ENCODE measurements at places on chromosomes 5 and 9.

GRCh38 chr5:65108786-65109743 is 340.3 kb downstream of the CWC27 start:
- no peak for DNase-seq

DNA sequence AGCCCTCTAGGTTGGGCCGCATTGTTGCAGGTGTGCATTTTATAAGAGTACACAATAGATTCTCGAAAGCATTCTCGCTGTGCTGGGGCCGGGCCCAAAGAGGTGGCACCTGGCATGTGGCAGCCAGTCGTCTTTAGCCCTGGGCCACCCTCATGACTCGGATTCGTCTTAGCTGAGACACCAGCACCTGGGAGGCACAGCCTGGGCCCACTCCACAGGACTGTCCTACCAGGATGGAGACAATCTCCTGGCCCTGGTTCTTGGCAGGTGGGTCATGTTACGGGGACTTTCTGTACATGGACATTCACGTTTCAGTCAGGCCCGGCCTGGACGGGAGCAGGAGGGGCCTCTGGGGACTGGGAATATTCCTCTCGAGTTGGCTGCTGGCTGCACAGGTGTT is 212.5 kb downstream of the FANCC start:
- DNase-seq = no peak

DNA sequence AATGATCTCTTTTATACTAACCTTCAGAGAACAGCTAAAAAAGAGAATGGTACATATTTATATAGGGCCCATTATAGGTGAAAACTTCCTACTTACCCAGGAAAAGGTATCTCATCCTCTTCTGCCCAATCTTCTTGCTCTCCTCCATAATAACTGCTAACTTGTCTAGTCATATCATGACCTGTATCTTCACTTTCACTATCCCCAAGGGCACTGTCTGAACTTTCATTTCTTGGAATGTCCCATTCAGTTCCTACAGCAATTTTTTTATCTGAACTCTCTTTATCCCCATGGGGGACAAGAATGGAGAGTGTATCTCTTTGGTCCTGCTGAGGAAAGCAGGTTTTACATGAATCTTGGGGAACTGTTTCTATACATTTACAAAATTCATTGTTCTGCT is 36.4 kb upstream of the RAPGEF6 start:
- DNase-seq = peak; percentile 30

- DNase-seq = no peak
These were observed 197.3 kb downstream of the BNC2 start for GRCh38 chr9:16673171-16673570.

DNA sequence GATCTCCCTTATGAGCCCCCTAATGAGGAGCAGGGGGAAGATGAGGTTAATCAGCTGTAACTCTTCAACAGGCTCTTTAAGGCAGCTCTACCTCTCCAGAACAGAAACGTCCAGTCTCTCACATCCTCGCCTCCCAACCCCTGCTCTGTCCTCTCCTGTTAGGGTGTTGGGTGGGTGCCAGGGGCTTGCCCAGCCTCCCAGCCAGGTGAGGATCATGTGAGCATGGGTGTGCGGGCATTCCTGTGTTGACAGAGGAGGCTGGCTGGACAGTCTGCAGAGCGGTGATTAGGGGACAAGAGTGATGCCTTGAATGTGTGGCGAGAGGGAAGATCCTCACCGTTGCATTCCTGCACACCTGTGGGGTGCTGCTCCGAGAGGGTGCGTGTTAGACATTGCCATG is 51.7 kb downstream of the CCDC180 start:
- DNase-seq = no peak

Measured in inflammatory macrophage treated with lipopolysaccharide for 4 hours (primary cell).